ENCODE measurements at places on chromosomes 3 and 15.

- no peak for DNase-seq
Measured at GRCh38 chr3:134236505-134237170, 14.0 kb downstream of the RYK start.

GRCh38 chr15:85757073-85757938, 37.4 kb downstream of the KLHL25 start:
- DNase-seq: no peak

DNA sequence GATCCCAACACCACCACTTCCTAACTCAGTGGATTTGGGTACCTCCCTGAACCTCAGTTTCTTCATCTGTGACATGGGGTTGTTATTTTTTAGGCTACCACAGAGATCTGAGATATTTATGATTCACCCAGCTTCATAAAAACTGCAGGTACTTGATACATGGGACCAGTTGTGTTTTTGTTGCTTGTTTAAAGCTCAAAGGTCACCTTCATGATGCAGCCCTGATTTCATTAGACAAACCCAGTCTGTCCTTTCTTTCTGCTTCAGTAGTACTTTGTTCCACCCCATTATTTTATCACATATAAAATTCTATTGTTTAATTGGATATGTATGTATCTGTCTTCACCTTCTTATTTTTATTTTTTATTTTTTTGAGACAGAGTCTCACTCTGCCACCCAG, 57.4 kb upstream of the C15orf61 start:
- DNase-seq: no peak

- no peak for DNase-seq
Measured at GRCh38 chr3:128870347-128870746, 9.1 kb upstream of the ACAD9 start.

GRCh38 chr3:54304877-54305276, 182.5 kb downstream of the CACNA2D3 start:
- DNase-seq: no peak

- DNase-seq: no peak
Measured at GRCh38 chr3:187969581-187969950, 184.4 kb upstream of the LPP start.

- no peak for DNase-seq
Measured at GRCh38 chr15:34501131-34501530, 63.5 kb upstream of the GOLGA8A start.

DNA sequence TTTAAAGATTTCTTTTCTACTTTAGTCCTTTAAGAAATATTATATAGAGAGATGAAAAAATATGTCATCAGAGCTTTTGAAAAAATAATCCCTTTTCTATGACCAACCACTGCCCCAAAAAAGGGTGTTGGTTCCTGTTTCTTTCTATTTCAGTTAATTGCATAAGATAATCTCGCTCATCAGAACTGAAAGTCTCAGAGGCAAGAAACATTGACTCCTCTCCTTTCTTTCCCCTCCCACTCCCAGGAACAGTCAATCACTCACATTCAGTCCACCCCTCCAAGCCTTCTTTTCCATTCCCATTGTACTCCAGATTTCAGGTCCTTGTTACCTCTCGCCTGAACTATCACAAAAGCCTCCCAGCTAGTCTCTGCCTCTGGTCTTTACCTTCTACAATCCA, 153.7 kb upstream of the ABI3BP start:
- no peak for DNase-seq

DNA sequence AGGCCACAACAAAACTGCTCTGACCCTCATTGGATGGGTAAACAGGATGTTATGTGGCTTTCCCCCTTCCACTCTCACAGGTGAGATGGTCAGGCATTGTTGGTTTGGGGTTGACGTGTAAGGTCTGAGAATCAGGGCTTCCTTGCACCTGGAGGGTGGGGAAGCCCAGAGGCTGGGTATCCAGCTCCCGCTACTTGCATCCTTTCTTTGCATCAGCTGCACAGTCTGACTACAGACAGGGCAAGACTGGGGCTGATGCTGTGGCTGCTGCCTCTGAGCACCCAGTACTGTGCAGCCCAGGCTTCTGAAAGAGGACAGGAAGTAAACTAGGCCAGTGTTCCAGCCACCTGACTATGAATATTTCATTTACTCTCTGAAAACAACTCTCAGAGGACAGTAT, 58.0 kb upstream of the ATP2B2 start:
- no peak for DNase-seq

DNA sequence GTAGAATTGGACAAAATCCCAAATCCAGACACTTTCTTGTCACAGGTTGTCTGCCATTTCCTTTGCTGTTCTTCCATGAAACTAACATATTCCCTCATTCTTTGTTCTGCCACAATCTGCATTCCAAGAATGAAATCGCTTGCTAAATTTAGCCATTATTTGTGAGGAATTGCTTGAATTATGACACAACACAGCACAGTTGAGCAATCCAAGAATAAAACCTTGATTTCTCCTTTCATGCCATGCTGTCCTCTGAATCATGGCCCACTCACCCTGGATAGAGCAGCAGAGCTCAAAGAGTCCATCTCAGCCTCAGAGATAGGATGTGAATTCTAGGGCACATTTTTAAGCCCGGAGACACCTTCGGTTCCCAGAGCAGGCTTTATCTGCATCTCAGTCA, 35.2 kb upstream of the GREM1 start:
- DNase-seq: no peak

- no peak for DNase-seq
Measured at GRCh38 chr15:88177451-88177850, 79.1 kb downstream of the NTRK3 start.

GRCh38 chr3:96869316-96869715, 54.9 kb downstream of the EPHA6 start:
- no peak for DNase-seq

DNA sequence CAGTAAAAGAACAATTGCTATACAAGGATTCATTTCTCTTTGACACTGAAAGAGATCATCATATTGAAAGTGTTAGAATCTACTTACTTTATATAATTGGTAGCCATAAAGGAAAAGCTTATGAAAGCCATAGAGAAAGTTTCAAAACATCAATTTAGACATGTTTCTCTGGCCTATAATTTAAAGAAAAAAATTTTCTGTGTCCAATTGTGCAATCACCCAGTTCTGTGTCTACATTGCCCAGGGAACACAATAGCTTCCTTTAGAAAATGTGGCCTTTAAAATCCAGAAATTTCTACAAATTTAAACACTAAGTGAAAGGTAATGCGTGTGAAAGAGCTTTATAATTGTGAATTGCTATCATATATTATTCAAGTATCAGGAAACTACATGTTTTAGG, 259.2 kb downstream of the GBE1 start:
- DNase-seq: no peak

DNA sequence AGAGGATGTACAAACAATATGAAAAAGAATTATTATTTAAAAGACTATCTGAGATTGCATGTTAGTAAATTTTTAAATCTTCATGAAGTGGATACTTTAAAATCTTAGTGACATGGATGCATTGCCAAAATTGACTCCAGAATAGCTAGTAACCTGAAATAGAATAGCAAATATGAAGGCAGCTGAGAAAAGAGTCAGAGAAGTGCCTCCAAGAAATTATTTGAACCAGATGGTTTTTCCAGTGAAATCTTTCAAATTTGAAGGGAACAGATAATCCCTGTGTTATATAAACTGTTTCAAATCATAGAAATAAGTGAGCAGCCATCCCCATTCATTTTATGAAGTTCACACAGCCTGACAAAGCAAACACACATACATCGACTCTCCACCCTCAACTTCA, 29.6 kb downstream of the FSIP1 start:
- no peak for DNase-seq

GRCh38 chr3:38345879-38346586, 552 bp upstream of the XYLB start:
- no peak for DNase-seq

DNA sequence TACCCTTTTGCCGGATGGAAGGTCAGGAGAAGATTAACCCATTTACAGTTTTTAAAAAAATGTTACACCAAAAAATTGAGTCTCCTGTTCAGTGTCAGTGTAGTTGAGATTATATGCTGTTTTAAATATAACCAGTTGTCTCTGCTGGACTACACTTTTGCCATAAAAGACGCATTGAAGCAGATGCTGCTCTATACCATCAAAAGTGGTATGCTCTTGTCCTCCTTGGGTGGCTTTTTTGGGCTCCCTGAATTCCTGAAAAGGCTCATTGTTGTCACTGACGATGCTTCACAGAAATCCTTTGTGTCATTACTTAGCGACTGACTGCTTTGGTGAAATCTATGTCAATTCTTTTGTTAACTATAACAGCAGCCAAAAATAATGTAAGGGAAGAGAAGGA, 133.9 kb upstream of the SKOR1 start:
- DNase-seq: no peak

DNA sequence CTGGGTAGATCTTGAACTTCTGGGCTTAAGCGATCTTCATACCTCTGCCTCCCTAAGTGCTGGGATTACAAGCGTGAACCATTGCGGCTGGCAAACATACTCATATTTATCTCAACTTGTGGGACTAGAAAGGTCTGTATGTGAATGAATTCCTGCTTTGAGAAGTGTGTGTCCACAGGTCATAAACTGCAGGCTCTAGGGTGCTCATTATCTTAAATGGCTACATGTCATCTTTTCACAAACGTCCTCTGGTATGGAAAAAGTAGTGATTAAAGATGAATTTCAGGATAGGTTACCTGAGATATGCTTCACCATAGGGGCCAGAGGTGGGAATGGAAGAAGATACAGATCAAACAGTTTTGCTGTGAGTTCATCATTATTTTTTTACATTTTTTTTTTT, 7.8 kb upstream of the HDAC11 start:
- no peak for DNase-seq

- DNase-seq: peak; percentile 19
Measured at GRCh38 chr15:52496776-52497470, 31.8 kb downstream of the MYO5A start.

DNA sequence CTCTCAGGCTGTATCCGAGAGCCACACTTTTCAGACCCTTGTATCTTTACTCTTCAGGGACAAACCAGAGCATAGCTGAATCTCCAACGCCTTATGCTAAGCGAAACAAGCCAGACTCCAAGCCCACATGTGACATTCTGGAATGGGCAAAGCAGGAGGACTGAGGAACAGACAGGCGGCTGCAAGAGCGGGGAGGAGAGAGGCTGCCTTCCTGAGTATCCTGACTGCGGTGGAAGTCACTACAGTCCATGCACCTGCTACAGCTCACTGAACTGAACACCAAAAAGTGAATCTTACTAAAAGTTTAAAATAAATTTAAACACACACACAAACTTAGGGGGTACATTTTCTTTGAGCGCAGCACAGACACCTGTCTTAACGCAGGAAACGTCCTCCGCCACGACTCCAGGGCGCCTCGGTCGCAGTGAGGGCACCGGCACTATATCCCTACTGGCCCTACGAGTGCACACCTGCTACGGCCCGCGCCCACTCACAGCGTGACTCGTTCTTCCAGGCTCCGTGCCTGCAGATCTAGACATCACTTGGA, 1.4 kb downstream of the CYFIP1 start:
- DNase-seq: no peak

GRCh38 chr3:126995926-126996512, 13.1 kb downstream of the PLXNA1 start:
- no peak for DNase-seq

DNA sequence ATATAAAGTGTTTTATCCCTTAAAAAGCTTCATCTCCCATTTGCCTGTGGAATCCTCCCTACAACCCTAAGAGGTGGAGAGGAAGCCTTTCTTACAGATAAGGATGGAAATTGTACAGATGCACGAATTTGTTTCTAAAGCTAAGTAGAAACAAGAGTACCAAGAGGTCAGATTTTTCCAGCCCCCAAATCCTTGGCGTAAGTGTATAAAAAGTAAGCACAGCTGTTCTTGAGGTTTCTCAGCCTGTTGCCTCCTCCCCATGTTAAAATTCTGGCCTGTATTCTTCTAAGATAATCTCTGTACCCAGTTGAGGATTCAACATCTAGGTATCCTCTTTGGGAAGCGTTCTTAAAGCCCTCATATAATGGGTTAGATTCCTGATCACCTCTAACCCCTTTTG, 34.9 kb downstream of the RAB7A start:
- DNase-seq: no peak

GRCh38 chr15:80977627-80978036, 12.0 kb downstream of the MESD start:
- peak; percentile 44 for DNase-seq

- no peak for DNase-seq
Measured at GRCh38 chr15:73946046-73946721, 19.9 kb downstream of the LOXL1 start.

- no peak for DNase-seq
Measured at GRCh38 chr15:69664572-69665571, 212.3 kb downstream of the RPLP1 start.

DNA sequence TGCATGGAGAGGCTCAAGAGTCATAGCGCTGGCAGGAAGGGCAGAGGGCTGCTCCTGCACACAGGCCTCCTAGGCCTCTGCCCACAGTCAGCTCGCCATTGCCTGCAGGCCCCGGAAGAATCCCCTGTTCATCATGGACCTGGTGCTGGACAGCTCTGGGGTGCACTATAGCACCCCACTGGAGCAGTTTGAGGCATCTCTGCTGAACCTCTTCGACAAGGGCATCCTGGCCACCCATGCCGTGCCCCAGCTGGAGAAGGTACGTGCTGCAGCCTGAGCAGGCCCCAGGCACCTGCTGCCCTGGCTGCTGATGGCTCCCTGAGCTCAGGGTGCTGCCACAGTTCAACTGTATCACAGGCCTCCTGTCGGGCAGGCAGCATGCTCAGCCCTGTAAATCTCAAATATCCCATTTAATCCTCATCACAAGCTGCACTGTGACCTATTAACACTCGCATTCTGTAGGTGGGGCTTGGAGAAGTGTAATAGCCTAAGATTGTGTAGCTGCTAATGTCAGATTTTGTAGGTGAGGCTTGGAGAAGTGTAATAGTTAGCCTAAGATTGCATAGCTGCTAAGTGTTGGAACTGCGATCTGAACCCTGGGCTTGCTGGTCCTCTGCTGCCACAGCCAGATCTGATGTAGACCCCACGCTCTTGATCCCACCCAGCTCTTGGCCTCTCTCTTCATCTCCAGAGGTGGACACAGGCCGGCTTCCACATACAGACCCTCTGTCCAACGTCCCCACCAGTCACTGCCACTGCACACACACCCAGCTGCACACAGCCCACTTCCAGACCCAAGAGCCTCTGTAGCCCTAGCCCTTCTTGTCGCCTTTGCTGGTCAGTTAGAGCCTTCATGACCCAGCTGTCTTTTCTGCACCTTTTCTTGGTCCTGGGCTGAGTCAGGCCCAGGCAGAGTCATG, 31.9 kb downstream of the DNAH1 start:
- DNase-seq: no peak

- no peak for DNase-seq
Measured at GRCh38 chr3:144127014-144127413, 155.4 kb downstream of the DIPK2A start.

GRCh38 chr3:71421820-71422566, 161.5 kb downstream of the FOXP1 start:
- DNase-seq: peak; percentile 58

DNA sequence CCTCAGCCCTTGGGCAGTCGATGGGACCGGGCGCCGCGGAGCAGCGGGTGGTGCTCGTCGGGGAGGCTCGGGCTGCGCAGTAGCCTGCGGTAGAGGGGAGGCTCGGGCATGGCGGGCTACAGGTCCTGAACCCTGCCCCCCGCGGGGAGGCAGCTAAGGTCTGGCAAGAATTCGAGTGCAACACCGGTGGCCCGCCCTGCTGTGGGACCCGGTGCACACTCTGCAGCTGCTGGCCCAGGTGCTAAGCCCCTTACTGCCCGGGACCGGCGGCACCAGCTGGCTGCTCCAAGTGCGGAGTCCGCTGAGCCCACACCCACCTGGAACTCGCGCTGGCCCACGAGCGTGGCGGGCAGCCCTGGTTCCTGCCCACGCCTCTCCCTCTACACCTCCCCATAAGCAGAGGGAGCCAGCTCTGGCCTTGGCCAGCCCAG, 377.7 kb upstream of the RBMS3 start:
- DNase-seq: no peak

GRCh38 chr3:13162549-13163320, 89.5 kb upstream of the IQSEC1 start:
- no peak for DNase-seq
